IMR-90 (cell line): ENCODE measurements at places on chromosomes 5 and 9.

DNA sequence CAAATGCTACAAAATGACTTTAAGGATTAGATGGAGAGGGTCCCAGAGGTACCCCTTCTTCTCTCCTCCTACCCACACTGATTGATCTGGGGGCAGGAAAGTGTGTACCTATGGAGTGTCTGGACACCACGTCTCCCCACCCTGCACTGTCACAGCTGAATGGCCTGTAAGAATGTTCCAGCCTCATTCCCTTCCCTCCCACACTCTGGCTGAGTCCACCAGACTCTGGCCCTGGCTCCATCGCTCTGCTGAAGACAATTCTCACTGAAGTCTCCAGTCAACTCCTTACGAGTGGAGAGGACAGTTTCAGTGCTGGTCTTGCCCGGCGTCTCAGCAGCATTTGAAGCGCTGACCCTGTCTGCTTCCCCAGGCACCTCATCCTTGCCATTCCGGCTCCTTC is 105.8 kb downstream of the TTLL11 start:
- DNase-seq = no peak

DNA sequence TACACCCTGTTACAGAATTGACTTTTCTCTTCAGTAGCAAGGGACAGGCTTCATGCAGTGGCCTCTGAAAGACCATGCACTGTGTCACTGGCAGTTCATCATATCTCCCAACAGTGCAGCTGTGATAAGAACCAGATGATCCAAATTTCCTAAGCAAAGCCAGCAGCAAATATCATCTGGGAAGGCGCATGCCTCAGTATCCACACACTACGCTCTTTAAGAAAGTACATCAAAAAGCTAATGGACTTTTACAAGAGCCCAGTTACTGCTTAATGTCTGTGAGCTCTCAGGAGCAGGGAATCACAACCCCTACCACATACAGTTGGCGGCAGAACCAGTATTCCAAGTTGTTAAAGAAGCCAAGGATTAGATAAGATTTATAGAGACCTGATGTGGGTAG is 25.1 kb downstream of the ADAMTSL1 start:
- DNase-seq = no peak

DNA sequence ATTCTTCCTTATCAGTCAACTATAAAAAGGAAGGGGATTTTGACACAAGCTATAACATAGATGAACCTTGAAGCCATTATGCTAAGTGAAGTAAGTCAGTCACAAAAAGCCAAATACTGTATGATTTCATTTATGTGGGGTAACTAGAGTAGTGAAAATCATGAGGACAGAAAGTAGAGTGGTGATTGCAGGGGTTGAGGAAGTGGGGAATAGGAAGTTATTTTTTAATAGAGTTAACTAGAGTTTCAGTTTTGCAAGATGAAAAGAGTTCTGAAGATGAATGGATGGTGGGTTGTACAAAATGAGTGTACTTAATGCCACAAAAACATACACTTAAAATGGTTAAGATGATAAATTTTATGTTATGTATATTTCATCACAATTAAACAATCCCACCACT is 65.4 kb upstream of the FAM174A start:
- DNase-seq = no peak

GRCh38 chr5:155616779-155617392 is 603.3 kb downstream of the KIF4B start:
- no peak for DNase-seq

- DNase-seq = no peak
Observed at GRCh38 chr5:59732301-59732700, 161.2 kb downstream of the PDE4D start.

GRCh38 chr5:167937635-167937998 is 353.8 kb upstream of the WWC1 start:
- DNase-seq = no peak

GRCh38 chr9:95284162-95285080 is 33.1 kb downstream of the FANCC start:
- DNase-seq = peak; percentile 94

DNA sequence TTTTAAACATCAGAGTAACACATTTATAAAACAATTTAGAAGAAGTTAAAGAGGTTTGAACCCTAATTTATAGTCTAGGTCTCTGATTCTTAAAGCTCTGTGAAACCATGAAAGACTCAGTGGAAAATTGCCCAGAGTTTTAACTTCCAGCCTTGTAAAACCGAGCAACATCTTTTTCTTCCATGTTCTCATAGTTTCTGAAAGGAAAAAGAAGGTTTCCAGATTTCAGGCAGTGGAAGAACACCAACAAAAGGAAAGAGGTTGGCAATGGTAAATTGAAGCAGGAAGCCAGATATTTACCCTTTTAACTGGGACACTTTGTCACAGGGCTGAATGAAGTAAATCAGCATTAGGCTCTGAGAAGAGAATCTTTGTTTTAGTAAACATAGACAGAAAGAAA is 1999.3 kb downstream of the MAT2B start:
- no peak for DNase-seq

DNA sequence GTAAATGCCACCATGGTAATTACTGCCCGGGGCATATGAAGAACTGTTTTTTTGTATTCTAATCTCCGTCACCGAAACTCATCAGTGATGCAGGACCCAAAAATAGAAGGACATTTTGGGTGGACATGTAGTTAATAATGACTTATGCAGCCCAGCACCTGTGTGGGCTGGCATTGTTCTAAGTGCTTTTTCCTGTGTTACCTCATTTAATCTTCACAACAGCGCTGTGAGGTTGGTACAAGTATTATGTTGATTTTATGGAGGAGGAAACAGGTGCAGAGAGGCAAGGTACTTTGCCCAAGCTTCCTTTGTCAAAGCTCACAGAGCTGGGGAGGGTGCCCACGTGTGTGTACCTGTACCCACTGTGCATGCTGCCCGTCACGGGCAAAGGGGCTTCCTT is 58.4 kb downstream of the DAPK1 start:
- DNase-seq = no peak

- peak; percentile 23 for DNase-seq
Observed at GRCh38 chr9:79120941-79121340, 450.8 kb upstream of the TLE4 start.

DNA sequence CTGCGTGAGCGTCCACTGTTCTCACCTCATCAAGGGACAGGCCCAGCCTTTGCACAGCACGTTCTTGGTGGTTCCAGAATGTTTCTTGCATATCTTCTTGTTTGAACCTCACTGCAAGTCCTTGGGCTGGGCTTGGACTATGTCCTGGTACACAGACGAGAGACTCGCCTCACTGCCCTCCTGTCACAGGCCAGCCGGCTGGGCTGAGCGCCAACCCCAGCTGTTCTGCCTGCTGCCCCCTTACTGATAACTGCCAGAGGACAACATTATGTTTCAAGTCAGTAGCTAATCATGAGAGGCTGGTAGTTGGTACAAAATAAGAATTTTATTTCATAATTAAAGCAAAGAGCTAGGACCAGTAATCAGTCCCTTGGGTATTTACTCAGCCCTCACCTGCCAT is 52.8 kb upstream of the LRRTM2 start:
- DNase-seq = peak; percentile 23

GRCh38 chr5:96703384-96703920 is 41.3 kb downstream of the CAST start:
- no peak for DNase-seq

DNA sequence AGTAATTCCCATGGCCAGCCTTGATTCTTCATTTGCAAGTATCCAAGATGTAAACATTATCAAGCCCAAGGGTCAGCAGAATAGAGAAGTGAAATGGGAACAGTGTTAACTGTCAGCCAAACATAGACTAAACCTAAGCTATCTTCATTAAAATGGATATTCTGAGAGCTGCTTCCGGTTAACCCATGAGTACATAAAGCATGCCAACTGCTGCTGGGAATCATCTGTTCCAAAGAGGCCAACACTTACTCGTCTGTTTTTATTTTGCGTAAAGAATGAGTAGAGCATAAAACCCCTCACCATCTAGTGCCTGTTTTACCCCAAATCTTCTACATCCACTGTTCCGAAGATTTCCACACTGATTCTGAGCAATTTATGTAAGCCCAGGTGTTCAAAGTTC is 257.6 kb downstream of the GLIS3 start:
- no peak for DNase-seq

DNA sequence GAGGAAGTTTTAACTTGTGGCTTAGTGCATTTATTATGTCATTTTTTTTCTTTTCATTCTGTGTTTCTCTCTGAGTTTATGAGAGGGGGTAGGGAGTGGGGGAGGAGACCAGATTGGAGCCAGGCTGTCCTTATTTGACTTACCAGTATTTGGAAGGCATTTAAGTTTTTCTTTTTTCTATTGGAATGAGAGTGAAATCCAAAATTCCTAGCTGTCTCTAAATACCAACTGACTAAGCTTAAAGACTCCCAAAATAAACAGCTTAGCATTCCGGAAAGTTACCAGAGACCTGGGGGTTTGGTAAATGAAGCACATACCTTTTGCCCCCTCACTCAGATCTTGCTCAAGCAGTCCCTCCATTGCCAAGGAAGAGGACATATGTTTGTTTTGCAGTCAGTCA is 581.9 kb upstream of the BRINP1 start:
- peak; percentile 72 for DNase-seq

DNA sequence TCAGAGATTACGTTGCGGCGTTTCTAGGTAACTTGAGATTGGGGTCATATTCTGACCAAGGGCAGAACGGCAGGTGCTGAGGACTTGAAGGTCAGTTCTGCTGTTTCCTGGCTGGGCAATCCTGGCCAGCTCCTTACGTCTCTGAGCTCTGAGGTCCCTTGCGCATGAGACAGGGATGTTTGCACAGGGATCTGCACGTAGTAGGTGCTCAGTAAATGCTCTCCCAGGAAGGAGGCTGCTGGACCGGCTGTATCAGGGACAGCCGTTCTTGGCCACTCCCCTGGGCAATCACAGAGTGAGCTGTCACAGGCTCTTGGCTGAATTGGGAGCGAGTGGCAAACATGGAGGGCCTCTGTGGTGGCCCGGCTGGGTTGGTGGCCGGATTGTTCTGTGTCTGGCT is 8.3 kb downstream of the NCS1 start:
- DNase-seq = no peak

DNA sequence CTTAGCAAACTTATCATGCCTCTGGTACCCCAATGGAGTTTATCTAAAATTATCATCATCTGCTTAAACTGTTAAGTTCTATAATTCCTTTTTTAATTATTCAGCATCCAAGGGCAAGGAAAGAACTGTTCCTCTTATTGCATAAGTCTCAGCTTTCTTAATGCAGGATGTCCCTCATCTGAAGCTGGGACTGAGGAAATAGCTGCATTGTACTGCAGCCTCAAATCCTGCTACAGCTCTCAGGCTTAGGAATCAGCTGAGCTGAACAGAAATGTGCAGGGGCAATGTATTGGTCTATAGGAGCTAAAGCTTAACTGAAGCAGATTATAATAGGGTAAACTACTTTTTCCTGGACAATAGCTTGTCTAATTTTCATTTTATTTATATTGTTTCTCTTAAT is 48.0 kb downstream of the HAPLN1 start:
- DNase-seq = no peak

DNA sequence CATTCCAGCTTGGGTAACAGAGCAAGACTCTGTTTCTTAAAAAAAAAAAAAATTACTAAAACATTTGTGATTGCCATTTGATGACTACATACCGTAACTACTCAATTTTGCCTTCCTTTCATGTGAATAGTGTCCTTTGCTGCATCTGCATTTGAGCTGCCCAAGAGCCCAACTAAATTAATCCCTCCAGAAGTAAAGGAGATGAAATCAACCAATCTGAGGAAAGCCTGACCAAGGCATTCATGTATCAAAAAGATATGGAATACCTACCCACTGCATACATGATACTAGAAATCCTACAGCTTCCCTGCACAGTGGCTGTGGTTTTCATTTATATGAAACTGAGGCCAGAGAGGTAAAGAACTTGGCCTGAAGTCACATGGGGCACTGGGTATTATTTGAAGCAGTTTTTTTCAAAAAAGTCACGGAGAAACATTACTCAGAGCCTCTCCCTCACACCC is 177.5 kb downstream of the AOPEP start:
- peak; percentile 82 for DNase-seq

GRCh38 chr5:173882632-173883031 is 5.5 kb upstream of the CPEB4 start:
- DNase-seq = peak; percentile 11

GRCh38 chr9:20989923-20990341 is 41.5 kb downstream of the HACD4 start:
- no peak for DNase-seq

GRCh38 chr9:83449166-83449565 is 89.0 kb downstream of the FRMD3 start:
- DNase-seq = no peak

GRCh38 chr5:96172436-96172835 is 210.8 kb upstream of the ELL2 start:
- DNase-seq = peak; percentile 89

DNA sequence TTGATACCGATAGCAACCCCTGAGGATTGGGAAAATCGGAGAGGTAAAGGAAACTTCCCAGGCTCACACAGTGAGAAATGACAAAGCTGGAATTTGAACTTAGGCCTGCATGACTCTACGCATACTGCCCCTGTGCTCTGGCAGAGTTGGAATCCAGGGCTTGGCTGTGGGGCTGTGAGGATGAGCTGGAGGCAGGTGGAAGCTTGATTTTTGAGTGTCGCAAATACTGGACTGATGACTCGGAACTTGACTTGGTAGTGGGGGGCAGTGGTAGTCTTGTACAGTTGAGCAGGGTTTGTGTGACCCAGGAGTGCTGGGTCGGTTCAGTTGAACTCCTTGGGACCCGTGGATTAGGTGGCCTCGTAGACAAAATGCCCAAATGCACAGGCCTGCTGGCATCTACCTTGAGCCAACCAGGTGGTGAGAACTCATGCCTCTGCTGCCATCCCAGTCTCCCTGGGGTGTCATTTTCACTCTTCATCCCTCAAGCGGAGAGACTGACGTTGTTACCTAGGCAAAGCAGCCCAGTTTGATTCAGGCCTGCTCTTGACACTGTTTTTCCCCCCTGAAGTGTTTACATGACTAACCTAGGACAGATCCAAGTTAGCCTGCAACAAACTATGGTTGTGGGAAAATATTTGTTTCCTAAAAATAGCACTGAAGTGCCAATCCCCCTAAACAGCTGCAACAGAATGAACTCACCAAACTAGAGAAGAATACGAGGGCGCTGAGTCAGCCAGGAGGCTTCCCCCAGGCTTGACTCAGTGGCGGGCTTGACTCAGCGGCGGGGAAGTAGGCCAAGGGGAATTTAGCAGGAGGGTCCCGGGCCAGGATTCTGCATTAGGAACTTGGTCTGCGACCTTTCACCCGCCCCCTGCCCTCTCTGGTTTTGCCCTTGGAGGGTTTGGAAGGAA is 45.7 kb upstream of the ORM1 start:
- DNase-seq = peak; percentile 98

DNA sequence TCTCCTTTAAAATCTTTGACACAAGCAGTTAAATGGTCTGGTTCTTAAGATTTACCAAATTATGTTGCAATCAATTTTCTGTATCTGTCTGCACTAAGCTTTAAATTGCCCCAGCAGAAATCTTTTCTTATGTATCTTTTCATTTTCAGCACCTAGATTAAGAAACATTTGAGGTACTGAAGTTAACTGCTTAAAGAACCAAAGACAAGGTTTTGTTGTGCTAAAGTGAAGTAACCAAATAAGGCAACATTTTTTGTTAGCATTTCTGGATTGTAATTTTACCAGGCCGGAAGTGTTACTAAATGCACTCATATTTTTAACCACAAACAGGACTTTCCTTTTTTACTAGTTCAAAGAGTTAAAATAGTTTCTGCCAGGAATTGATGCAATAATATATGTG is 24.1 kb upstream of the MTAP start:
- DNase-seq = peak; percentile 69
